Left lung (tissue), 14 donors: ENCODE measurements at places on chromosomes 4 and X. TPM values are rescaled to one million over a fixed set of nuclear protein-coding genes. Genes with fewer than 3 reads are reported as not detected.

ENPEP gene
- 8.5 TPM for total RNA-seq

DNA sequence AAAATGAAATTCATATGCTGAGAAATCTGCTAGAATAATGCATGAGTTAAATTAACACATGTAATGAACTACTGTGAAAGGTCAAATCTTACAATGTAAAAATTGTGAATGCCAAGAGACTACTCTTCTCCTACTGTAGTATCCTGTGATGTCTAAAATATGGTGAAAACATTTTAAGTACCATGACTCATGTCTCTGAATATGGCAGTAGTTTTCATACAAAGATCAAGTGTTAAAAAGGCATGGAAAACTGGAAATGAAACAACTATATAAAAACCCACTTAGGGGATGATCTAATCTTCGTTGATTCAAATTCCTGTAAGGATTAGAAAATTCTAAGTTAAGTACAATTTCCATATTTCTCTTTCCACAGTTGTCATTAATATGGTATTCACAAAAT lies 221.3 kb downstream of the PPP3CA start:
- H3K4me1 ChIP-seq, result peaks cover 14% of the 10 kb centered on the region
- H3K27ac ChIP-seq, result no peak overlapping the region
- DNase-seq, result no peak
- H3K4me3 ChIP-seq, result no peak overlapping the region

DNA sequence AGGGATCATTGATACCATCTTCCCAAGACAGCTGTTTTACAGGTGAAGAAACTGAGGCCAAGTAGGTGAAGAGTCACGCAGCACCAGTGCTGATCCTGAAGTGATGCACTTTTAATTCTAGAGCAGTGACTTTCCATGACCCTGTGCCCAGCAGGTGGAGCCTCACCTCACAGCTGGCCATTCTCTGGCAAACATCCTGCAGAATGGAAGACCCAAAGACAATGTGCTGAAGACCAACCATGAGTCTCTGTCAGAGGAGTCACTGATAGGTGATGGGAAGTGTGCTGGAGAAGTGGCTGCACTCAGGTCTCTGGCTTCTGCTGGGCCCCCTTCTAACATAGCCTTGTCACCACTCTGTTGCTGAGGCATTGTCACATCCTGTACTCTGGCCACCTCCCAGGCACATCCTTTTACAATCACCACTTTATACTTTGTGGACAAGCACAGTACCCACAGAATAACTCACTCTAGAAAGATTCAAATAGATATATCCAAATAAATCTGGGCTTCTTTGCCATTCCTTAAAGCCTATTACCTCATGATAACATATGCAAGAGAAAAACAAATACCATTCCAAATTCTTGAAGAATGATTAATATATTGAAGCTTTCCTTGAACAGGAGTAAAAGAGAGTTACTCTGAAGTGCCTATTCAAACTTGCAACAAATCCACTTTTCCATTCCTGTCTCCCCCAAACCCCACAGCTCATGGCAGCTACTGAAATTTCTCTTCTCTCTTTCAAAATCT lies 64.1 kb upstream of the SCOC start:
- no peak for DNase-seq
- H3K27me3 ChIP-seq, result no peaks in the 10 kb centered on the region
- no peak overlapping the region for H3K27ac ChIP-seq
- no peaks in the 10 kb centered on the region for H3K36me3 ChIP-seq
- no peak overlapping the region for H3K4me3 ChIP-seq

GRCh38 chr4:22363036-22363435 lies 152.8 kb downstream of the ADGRA3 start:
- no peaks in the 10 kb centered on the region for H3K27me3 ChIP-seq
- no peaks in the 10 kb centered on the region for H3K4me1 ChIP-seq
- H3K27ac ChIP-seq, result no peak overlapping the region
- DNase-seq, result no peak
- no peak overlapping the region for H3K4me3 ChIP-seq

GRCh38 chr4:22515145-22515887 lies 550 bp downstream of the ADGRA3 start:
- peaks cover 30% of the 10 kb centered on the region for H3K27me3 ChIP-seq
- peak; percentile 80 for DNase-seq
- H3K4me1 ChIP-seq, result peaks cover 4% of the 10 kb centered on the region
- H3K36me3 ChIP-seq, result no peaks in the 10 kb centered on the region
- H3K27ac ChIP-seq, result peak overlapping the region; percentile 45
